Hippocampal formation (tissue), 2 donors: ENCODE measurements at places on chromosomes 11 and 22.

DNA sequence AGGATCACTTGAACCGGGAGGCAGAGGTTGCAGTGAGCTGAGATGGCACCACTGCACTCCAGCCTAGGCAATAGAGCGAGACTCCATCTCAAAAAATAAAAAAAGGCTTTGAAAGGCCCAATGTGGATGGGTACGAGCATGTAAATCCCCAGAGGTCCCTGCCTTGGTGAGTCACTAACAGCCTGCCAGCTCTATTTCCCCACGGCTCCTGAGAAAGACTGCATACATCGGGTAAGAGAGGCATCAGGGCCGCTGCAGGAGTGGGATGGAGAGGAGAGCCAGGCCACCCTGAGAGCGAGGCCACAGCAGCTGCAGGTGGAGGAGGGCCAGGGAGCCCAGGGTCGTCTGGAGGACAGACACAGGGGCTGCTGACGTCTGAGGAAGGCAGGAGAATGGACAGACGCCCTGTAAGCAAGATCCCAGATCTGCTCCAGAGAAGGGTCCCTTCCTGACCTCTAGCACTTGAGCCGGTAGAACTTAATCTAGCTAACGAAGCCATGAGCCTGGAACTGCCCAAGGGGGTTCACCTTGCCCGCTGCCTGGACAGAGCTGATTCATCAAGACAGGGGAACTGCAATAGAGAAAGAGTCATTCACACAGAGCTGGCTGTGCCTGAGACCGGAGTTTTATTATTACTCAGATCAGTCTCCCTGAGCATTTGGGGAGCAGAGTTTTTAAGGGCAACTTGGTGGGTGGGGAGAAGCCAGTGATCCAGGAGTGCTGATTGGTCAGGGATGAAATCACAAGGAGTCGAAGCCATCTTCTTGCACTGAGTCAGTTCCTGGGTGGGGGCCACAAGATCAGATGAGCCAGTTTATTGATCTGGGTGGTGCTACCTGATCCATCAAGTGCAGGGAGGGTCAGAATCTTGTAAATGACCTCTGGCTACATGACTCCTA lies 5.1 kb upstream of the KRTAP5-9 start:
- no peak for DNase-seq

DNA sequence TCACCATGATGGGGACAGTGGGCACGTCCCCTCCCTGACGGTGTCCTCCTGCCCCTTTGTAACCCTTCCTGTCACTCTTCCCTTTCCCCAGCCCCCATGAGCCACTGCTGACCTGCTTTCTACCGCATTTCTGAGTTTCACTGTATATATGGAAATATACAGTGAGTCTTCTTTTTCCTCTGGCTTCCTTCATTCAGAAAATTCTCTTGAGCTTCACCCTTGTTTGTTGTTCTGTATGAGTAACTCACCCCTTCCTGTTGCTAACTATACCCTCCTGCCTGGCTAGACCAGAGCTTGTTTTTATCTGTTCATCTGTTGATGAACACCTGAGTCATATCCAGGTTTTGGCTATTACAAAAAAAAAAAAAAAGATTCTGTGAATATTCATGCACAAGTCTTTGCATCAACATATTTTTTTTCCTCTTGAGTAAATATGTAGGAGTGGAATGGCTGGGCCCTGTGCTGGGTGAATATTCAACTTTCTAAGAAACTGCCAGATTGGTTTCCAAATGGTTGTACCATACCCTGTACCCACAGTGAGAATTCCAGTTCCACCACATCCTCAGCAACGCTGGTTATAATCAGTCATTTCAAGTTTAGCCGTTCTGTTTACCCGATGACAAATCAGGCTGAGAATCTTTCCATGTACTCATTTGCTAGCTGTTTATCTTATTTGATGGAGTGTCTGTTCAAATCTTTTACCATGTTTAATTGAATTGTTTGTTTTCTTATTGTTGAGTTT lies 62.0 kb downstream of the IGF2 start:
- no peak for DNase-seq

DNA sequence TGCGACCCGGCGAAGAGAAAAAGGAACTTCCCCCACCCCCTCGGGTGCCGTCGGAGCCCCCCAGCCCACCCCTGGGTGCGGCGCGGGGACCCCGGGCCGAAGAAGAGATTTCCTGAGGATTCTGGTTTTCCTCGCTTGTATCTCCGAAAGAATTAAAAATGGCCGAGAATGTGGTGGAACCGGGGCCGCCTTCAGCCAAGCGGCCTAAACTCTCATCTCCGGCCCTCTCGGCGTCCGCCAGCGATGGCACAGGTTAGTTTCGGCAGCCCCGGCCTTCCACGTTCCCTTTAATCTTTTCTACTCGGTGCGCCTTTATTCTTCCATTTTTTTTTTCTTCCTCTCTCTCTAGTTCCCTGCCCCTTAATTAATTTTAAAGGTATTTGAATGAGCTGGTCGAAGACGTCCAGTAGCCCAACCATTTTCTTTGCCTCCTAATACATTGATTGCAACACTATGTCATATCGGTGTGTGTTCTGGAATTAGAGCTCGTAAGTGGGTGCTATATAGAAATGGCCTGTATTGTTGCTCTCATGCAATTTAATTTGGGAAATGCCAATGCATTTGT lies 537 bp downstream of the EP300 start:
- peak; percentile 49 for DNase-seq

DNA sequence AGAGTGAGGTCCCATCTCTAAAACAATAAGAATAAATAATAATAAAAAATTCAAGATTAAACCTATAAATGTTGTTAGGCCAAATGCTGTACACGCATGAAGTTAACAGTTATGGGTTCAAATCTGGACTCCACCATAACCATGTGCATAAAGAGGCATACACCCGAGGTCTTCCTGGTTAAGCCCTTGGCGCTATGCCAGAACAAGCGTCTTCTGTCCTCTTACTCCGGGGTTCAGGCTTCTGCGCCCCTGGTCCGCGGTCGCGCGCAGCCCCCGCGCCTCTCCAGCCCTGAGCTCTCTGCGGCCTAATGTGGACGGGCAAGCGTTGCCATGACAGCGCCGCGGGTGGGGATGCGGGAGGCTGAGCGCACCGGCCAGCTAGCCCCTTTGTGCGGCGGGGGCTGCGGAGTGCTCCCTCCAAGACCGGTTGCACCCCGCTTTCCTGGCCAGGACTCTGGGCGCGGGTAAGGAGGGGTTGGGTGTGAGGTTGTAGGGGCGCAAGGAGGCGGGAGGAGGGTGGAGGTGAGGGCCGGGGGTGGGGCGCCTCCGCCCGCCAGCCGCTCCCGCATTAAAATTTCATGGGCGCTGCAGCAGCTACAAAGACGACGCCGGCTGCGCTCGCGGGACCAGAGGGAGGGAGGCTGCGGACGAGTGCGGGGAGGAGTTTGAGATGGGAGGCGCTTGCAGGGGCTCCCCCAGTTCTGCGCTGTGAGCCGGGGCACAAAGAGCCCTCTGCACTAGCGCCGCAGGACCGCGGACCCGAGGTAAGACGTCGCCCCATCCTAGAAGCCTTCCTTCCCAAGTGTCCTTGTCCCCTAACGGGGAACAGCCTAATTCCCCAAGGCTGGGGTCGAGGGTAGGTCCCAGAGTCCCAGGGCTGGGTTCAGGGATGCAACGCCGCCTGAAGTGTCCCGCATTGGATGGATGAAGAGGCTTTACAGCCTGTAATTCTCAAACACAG lies at the start of gene MIAT:
MIAT (plus strand) TSS at position 698 of the 961 bp plus-strand sequence.
- peak; percentile 24 for DNase-seq

- DNase-seq = no peak
Measured at GRCh38 chr11:108915666-108916065, 250.8 kb downstream of the DDX10 start.

- DNase-seq = no peak
Measured at GRCh38 chr11:106986673-106987072, 31.6 kb downstream of the GUCY1A2 start.

- peak; percentile 16 for DNase-seq
Measured at GRCh38 chr11:43895601-43896000, 15.0 kb downstream of the ALKBH3 start.
